ENCODE measurements at places on chromosomes 16 and 17. TPM values are rescaled to one million over a fixed set of nuclear protein-coding genes. Genes with fewer than 3 reads are reported as not detected.
A peak's percentile ranks its signal among the peaks of the same experiment; 100 is the strongest.

- peak; percentile 19 for DNase-seq
Measured at GRCh38 chr16:84423416-84423837, 55.1 kb downstream of the ATP2C2 start.

DNA sequence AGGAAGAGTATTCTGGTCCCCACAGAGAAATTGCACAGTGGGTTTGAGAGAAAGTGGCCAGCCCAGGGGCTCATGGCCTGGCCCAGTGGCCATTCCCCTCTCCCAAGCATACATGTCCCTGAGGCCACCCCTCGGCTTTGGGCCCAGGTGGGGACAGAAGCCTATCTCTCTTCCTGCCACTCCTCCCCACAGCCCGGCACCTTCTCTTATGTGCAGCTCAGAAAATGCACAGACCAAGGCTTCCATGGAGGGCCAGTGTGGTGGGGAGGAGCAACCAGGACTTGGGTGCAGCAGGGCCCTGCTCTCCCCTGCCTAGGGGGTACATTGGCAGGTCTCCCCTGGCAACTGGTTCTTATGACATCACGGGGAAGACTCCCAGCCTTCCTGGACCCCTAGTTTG lies at the start of gene C16orf90:
C16orf90 (minus strand) TSS at position 314 of the 400 bp plus-strand sequence; CDS start at position 246, 68 bp downstream.
- no peak for DNase-seq

DNA sequence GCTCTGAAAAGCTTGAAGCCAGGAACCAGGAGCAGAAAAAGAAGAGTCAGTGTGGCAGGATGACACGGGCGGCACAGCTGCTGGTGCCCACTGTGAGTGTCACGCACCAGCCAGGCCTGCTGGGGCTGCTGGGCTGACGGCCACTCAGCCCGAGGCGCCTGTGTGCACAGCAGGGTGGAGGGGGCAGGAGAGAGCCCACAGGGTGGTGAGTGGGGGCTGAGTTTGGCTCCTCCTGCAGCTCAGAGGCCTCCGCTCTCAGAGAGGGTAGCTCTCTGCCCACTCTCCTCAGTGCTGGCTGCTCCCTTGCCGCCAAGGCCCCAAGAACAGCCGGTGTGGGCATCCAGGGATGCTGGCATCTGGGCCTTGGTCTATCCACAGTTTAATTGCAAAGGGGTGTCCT lies 59.6 kb downstream of the GSG1L start:
- peak; percentile 77 for DNase-seq

KRTAP2-1 gene
- not detected for total RNA-seq

DNAAF1 gene
- 0.10 TPM for total RNA-seq

DNA sequence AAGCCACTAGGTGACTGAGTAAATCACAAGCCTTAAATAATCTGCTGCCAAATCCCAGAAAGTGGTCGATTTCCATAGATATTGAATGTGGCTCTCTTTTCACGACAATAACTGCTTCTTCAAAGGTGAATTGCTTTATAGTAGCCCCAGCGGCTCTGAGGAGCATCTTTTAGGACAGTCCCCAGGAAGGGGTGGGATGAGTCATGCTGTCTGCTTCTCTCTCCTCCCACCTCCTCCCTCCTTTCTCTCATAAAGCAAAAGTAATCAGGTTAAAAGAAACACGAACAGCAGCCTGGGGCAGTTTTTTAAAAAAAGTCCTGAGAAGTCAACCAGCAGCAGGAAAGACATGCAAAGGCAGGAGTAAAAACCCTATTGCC lies 1.8 kb downstream of the KIAA0513 start:
- peak; percentile 46 for DNase-seq
